NCI-H1417 treated with DMSO at 0.1 percent for 48 hours (cell line): ENCODE measurements at places on chromosomes 4 and X.

- DNase-seq = no peak
These were observed 29.1 kb upstream of the TRO start for GRCh38 chrX:54891573-54891972.

DNA sequence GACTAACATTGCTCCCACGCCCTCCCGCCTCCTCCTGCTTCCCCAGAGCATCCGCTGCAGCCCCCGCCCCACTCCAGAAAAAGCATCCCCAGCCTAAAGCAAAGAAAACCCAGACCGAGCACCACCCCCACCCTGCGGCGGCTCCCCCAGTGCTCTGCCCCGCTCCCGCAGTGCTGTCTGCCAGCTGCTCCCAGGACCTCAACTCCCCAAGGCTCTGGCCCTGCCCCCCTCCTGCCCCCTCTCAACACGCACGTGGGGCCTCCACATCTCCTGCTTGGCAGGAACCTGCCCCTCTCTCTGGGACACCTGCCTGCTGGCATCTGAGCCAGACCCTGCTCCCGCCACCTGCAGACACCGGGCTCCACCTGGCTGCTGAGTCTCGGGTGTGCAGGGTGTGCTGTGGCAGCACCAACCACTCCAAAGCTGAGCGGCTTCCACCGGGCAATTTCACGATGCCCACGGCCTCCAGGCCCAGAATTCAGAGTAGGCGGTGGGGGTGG is 79.4 kb downstream of the FAM53A start:
- DNase-seq = no peak

DNA sequence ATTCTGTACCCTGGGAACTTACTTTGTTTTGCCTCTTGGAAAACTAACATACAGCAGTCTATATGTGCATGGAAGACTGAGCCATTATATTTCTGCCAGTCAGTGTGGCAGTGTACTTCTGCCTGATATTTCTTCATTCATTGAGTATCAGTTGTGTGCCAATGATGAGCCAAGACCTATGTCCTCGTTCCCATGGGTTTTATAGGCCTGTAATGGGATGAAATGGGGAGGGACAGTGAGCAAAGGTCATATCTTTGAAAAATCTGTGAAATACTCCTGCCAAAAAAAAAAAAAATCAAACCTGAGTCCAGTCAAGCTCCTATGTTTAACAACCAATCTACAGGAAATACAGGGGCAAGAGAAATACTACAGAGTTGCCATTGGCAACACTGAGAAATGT is 9.1 kb downstream of the NSD2 start:
- DNase-seq = no peak

- peak; percentile 41 for DNase-seq
These were observed 34.0 kb upstream of the GNPDA2 start for GRCh38 chr4:44760142-44760898.

DNA sequence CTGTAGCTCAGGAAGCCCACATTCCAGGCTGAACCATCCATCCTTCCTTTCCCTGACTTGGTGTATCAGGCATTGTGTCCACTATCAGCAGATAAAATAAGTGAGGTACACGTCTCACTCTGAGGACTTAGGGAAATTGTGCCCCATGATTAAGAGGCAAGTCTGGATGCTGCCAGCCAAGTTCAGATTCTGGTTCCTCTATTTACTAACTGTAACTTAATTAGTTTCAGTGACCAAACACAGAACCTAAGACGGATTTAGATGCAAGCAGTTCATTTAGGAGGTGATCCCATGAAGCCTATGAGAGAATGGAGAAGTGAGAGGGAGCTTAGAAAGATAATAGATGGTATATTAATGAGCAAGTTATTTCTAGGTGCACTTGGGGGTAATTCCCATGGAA is 56.6 kb upstream of the PACRGL start:
- DNase-seq = no peak
